Activated CD4-positive, alpha-beta T cell treated with anti-CD3 and anti-CD28 coated beads, Interleukin-2, amount 50 U/mL, for 4 hours (primary cell): ENCODE measurements at places on chromosomes 4 and X.

- no peak for DNase-seq
These were observed 1443.3 kb downstream of the RAPGEF2 start for GRCh38 chr4:160546201-160546600.

GRCh38 chr4:67393699-67394281, 151.5 kb downstream of the CENPC start:
- no peak for DNase-seq

DNA sequence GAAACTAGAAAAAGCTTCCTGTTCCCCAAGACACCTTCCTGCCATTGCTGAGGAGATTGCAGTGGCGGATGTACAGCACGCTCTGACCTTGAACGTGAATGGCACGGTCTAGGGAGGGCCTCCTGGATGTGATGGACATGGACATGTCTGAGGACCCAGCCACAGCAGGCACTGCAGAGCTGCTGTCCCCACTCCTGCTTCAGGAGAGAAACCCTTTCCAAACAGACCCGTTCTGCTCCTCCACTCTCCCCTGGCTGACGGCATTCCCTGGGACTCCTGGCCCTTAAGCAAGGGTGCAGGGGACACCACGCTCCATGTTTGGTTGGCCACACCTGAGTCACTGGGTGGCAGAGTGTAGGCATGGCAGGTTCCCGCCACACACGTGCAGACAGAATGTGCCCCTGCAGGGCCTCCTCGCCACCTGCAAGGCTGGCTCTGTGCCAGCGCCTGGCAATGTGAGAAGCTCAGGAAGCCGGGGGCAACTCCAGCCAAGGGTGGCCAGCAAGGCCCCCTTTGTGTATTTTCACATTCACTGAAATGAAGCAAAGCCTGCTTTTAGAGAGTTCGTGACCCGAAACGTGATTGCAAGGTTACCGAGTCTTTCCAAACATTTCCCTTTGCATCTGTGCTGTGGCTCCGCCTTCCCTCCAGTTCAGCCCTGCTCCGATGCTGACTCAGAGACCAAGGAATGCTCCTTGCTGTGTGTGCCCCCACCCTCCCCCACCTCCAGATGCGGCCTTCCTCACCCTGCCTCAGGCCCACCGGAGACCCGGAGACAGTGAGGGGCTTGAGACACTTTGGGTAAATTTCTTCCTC, 46.1 kb downstream of the HTRA3 start:
- no peak for DNase-seq

DNA sequence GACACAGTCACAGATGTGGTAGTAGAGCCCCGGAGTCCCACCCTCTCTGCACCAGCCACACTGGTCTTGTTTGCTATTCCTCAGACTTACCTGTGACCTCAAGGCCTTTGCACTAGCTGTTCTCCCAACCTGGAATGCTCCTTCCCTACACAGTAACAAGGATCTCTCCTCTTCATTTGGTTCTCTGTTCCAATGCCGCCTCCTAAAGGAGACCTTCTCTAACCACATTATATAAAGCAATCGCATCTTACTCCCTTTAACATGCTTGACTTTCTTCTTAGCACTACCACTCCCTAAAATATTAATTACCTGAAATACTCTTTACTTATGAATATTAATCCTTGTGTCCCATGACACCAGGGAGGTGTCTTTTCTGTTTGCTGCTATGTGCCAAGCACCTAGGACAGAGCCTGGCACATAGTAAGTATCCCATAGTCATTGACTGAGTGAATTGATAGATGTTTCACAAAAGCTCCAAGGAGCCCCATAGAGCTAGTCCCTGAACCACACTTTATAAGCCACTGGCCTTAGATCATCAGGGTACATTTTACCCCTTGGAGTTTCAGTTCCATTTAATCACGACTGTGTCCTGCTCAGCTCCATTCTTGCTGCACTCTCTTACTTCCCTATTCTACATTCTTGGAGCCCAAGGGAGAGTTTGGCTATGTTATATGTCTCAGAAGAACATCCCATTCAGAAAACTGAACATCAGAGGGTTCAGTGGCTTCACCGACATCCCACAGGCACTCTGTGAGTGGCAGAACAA, 312.7 kb downstream of the RAB28 start:
- no peak for DNase-seq

DNA sequence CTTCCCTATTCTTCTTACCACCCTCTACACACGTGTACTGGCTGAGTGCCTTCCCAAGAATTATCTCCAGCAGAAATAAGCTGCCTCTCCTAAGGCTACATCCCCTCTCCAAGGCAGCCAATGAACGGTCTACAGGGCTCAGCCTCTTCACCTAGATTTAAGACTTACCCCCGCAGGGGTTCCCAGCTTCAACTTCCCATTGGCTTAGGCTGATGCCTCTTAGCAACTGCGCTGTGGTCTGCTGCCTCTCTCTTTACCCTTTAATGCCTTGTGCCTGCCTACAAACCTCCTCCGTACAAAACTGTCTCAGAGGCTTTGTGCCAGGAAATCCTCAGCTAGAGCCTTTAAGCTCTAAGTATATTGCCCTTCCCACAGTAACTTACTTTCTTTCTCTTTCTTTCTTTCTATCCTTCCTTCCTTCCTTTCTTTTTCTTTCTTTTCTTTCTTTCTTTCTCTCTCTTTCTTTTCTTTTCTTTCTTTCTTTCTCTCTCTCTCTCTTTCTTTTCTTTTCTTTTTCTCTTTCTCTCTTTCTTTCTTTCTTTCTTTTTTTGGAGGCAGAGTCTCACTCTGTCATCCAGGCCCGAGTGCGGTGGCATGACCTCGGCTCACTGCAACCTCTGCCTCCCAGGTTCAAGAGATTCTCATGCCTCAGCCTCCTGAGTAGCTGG, 15.1 kb upstream of the PIGA start:
- no peak for DNase-seq

GRCh38 chr4:89521826-89522225, 214.2 kb upstream of the GPRIN3 start:
- no peak for DNase-seq

DNA sequence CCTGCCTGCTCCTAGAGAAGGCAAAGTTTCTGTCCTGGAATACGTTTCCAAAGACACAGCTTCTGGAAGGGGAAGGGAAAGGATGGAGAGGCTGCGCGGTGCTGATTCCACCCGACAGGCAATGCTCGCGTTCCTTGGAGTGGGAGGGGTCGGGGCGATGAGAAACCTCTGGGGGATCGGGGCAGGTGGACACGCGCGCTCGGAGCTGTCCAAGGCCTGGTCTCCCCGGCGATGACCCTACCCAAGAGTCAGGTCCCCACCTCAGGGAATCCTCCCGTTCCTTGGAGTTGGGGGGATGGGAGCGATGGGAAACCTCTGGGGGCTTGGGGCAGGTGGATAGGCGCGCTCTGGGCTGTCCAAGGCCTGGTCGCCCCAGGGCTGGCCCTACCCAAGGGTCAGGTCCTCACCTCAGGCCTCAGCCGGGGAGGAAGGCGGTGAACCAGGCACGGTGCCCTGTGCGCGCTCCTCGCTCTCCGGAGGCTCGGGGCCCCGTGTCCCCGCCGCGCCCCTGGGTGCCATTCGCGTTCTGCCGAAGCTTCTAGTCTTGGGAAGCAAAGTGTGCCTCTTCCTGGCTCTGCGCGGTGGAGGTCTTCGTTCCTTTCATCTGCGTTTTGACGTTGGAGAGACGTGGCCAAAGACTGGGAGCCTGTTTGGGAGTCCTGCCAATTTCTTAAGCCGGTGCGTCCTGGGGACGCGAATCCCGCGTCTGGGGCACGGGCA, 10.6 kb upstream of the SHOX start:
- no peak for DNase-seq

GRCh38 chr4:159308566-159309340, 205.9 kb downstream of the RAPGEF2 start:
- no peak for DNase-seq

DNA sequence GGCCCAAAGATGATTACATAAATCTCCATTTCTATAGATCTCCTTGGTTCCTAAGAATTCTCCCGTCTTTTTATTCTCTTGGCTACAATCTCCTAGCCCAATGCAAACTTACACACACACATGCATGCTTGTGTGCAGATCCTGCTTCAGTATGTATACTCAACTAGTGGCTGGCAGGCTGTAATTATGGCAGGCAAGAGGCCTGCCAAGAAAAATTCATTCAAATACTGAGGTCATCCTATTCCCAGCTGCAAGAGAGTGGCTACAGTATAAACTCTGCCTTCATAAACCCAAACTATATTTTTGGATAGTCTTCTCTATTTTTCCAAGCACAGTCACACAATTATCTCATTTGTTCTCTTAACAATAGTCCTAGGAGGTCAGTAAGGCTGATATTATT, 95.2 kb downstream of the SHROOM4 start:
- DNase-seq: no peak

DNA sequence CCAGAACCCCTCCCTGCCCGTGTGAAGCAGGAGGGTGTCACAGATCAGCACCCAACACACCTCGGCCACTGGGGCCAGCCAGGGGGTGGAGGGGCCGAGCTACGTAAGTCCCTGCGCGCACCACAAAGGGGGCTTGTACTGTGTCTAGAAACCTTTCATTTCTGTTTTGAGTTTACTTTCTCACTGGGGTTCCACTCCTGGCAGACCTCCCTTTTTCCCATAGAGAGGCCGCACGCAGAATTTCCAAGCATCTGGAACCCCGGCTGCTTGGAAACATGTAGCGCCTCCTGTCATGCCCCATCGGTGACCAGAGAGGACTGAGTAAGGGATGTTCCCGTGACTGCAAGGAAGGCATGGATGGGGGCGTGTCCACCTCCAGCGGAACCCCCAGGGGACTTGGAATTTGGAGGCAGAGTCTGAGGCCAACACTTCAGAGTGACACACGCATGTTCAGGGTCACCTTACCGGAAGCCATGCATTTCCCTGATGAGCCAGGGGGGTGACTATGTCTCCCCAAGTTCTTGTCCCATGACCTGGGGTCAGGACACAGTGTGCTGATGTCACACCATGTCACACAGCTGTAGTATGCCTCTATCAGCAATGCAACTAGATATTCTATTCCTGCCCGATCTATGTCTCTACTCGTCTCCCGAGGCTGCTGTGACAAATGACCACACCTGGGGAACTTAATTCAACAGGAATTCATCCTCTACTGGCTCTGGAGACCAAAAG, 105.3 kb downstream of the DHRSX start:
- DNase-seq: no peak

DNA sequence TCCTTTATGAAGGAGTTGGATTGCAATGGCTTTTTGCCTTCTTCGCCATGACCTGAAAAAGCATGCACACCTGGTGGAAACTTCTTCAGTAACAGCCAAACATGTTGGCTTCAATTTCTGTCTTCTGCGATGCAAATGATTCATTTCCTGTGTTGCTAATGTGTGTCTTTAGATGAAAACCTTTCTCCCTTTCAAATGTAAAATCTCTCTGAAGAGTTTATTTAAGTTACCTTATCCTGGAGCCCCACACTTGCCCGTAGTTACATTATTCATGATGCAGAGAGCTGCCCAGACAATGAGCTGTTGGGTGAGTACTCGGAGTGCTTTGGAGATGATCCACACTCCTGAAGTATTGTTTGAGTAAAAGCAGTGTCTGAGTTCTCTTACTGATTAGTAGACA, 1100.9 kb downstream of the RPA4 start:
- no peak for DNase-seq

- no peak for DNase-seq
These were observed 112.1 kb downstream of the TTC29 start for GRCh38 chr4:146833530-146833929.

GRCh38 chrX:14590216-14590615, 60.9 kb downstream of the GLRA2 start:
- DNase-seq: no peak

DNA sequence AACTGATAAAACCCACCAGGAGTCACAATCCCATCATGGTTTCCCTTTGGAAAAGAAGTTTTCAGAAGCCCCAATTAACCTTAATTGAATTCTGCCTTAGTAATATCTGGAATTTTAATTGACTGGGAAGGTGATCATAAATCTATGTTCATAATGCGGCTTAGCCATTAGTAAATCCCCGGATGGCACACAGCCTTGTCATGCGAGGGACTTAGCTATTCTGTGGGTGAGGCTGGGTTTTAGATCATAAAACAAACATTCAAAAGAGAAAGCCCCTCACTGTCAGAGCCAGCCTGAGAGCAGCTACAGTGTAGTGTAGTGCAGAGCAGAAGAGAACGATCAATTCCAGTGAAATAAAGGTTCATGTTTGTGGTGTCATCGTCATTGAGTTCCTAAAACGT, 124.0 kb upstream of the NOCT start:
- no peak for DNase-seq

DNA sequence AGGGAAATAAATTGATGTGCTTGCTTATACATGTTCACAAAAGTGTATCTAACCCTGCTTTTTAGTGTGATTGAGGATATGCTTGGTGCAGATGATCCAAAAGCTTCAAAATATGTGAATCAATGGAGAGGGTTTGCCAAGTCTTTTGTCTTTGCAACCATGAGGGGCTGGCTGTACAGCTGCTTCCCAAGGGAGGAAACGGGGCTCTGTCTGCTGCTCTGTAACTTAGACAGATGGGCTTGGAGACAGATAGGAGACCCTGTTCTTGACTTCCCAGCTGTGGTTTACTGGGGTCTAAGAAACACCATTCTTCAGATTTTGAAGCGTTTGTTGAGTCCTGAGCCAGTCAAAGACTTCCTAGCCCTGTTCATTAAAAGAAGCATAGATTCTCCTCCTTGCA, 152.3 kb downstream of the DCLK2 start:
- no peak for DNase-seq

GRCh38 chr4:7529368-7530080, 94.8 kb upstream of the PSAPL1 start:
- no peak for DNase-seq

- no peak for DNase-seq
These were observed 108.9 kb downstream of the EFHC2 start for GRCh38 chrX:44234541-44234940.

- no peak for DNase-seq
These were observed 22.3 kb upstream of the AASDH start for GRCh38 chr4:56409511-56410090.

GRCh38 chr4:147957446-147957845, 225.6 kb downstream of the ARHGAP10 start:
- DNase-seq: no peak

DNA sequence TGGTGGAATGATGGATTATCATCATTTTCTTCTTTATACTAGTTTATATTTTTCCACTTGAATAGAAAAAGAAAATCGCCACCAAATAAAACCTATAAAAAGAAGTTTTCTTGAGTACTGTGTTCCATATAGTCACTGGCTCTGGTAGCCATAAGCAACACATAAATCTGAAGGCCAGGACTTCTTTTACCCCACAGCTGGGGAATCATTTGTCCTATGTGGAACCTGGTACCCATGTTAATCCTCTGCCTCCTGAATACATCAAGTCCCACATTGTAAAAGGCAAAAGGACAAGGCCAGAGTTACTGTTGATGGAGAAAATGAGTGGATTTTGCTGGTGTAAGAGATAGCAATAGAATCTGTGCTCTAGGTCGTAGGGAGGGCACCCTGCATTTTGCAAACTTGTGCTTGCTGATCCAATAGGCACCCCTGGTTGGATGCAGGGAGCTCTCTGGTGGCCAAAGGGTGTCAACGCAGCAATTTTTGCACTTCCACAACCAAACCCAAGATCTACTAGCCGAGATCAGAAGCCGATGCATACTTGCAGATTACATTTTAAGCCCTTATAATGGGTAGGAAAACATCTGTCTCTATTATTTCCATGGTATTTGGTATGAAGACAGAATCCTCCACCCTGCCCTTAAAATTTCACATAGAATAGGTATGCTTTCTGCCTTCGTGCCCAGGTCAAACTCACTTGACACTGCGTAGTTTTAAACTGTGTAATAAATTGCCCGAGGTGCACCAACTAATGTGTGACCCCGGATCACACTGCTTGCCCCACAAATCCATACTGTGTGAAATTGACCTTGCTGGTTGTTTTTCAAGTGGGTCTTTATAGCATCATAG, 146.2 kb upstream of the SCML1 start:
- DNase-seq: peak; percentile 0
